ENCODE measurements at places on chromosomes 13 and 19.

DNA sequence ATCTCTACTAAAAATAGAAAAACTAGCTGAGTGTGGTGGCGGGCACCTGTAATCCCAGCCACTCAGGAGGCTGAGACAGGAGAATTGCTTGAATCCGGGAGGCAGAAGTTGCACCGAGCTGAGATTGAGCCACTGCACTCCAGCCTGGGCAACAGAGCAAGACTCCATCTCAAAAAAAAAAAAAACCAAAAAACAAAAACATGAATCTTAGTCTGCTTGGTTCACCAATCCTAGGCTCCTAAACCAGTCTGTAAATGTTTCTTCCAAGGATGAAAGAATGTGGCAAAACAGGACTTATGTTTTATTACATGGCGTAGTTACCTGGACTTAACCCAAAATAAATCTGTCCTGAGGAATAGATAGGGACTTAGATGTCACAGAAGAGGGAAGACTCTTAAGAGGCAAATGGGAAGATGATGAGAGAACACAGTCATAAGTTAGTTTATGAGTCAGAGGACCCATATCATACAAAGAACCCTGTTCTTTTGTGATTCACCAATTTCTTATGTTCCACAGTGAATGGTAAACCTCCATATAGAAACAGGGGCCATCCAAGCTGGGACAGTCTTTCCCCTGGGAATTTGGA is 6.9 kb upstream of the FBXL3 start:
- DNase-seq: no peak

DNA sequence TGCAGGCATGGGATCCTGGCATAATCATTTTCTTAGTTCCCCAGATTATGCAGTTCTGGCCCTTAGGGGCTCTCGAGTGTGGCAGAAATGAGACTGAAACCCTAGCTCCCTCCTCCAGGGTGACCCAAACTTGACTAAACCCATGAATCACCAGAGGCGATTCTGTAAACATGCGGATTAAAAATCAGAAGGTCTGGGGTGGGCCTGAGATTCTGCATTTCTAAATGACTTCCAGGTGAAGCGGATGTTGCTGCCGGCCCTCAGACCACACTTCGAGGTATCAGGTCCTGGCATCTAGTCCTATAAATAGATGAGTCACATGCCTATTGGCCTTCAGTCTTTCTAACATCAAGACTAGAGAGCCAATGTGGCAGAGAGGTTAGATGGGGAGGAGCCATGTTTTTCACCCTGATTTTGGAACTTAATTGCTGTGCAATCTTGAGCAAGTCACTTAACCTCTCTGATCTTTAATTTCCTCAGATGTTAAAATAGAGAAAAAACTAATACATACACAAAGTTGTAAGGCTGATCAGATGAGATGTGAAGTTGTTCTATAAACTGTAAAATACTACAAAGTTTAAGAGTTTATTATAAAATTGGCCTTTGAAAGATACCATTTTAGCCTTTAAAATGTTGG is 431.2 kb downstream of the FOXO1 start:
- no peak for DNase-seq

DNA sequence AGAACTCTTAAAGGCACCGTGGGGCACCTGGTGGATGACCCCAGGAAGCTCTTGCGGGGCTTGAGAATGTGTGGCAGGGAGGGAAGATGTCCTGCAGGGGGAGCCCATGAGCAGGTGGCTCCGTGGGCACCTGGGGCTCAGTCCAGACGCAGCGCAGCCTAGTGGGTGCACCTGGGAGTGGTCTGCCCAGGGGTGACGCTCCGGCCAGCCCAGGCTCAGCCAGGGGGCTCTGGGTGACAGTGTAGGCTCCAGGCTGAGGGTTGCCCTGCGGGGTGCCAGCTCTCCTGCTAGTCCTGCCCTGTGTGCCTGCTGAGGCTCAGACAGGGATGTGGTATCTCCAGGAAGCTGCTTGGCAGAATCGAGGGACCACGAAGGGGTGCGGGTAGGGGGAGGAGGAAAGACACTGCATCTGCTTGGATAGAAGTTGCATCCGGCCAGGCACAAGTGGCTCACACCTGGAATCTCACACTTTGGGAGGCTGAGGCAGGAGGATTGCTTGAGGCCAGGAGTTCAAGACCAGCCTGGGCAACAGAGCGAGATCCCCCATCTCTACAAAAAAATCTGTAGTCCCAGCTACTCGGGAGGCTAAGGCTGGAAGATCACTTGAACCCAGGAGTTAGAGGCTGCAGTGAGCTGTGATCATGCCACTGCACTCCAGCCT is 15.0 kb upstream of the PGLS start:
- DNase-seq: peak; percentile 54

- no peak for DNase-seq
Observed at GRCh38 chr13:64553411-64554129, 2676.6 kb downstream of the PCDH9 start.

DNA sequence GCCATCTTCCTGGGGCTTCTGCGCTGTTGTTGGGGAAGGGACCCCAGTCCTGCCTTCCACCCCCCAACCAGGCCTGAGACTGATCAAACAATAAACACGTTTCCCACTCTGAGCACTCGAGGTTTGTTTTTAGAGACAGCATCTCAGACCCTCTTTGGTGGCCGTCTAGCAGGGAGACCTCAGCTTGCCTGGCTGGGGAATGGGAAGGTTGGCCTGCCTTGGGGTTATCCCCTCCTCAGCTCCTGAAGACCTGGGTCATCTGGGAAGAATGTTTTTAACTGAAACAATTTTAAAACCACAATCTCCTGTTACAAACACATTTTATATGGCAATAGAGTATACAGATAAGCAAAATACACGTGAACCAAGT is 2.0 kb downstream of the ZNF581 start:
- no peak for DNase-seq

GRCh38 chr13:96540670-96541069 is 450.8 kb downstream of the HS6ST3 start:
- DNase-seq: no peak

GRCh38 chr19:29188289-29189032 is 24.5 kb downstream of the UQCRFS1 start:
- DNase-seq: no peak

GRCh38 chr13:82934000-82934399 is 948.3 kb downstream of the SLITRK1 start:
- DNase-seq: no peak
